ENCODE measurements at places on chromosomes 16 and 17. TPM values are rescaled to one million over a fixed set of nuclear protein-coding genes. Genes with fewer than 3 reads are reported as not detected.

Gene ZFP3
- total RNA-seq = 2.0 TPM

Gene SPOP
- total RNA-seq = 144 TPM

Gene KRT31
- not detected for total RNA-seq

Gene CA4
- 3.2 TPM for total RNA-seq

Gene ZFP90
- total RNA-seq = 20.2 TPM

Gene MYOCD
- total RNA-seq = under 0.01 TPM

Gene EPN2
- total RNA-seq = 31.1 TPM

Gene STX1B
- total RNA-seq = 0.70 TPM

Gene CD300LB
- total RNA-seq = not detected

Gene TRIM72
- not detected for total RNA-seq

Gene ABCA6
- 39.6 TPM for total RNA-seq

Gene SCGB1C2
- total RNA-seq = not detected

Gene SDF2
- total RNA-seq = 48.9 TPM

Gene ENPP7
- not detected for total RNA-seq

Gene SLFN14
- total RNA-seq = not detected

Gene TMEM114
- not detected for total RNA-seq

Gene ZG16B
- 0.68 TPM for total RNA-seq
